T-helper 9 cell (primary cell): ENCODE measurements at places on chromosomes 2 and 18.

DNA sequence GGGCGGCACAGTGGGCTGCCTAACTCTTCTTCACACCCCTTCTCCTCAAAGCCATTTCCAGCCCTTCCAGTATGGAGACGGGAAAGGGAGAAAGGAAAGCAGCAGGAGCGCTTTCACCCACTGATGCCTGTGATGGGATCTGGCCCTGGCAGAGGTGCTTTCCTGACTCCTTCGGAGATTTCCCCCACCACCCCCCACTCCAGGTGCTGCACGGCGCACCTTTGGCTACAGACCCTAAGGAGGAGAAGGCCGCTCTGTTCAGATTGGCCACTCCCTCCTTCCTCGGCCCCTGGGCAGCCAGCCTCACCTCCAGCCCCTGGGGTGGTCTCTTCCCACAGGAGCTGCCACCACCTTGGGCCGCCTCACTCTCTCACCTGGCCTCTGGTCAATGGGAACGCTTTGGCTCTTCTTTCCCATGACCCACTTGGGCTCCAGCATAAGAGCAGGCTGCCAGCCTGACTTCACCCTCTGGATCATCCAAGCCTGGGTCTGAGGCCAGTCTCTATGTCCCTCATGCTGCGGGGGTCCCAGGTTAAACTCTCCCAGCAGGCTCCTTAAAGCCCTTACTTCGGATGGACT lies 18.4 kb upstream of the MAL start:
- no peak for DNase-seq

- no peak for DNase-seq
Observed at GRCh38 chr2:108363024-108363907, 14.5 kb upstream of the SULT1C4 start.

DNA sequence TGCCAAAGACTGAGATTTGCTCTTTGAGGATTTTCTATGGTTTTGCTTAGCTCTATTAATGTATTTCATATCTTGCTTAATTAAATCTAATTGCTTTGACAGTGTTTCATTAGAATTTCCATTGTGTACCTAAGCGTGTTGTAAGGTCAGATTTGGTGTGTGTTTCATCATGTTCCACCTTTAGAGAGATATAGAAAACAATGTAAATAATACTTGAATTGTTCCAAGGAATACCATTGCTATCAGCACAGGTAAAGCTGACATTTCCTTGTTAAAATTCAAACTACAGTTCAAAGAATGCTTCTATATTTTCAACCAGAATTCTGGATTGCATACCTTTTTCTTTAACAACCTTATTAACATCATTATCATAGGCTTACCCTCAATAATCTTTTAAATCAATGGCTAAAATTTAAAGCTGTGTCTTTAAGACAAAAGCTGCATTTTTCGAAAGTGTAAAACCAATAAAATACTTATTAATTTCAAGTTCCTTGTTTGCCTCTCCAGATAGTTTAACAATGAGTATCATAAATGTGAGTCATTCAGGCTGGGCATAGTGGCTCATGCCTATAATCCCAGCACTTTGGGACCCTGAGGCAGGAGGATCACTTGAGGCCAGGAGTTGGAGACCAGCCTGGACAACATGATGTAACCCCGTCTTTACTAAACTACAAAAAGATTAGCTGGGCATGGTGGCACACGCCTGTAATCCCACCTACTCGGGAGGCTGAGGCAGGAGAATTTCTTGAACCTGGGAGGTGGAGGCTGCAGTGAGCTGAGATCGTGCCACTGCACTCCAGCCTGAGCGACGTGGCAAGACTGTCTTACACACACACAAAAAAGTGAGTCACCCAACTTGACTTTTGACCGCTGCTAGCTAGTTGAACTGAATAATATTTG lies 188.0 kb upstream of the PKDCC start:
- DNase-seq: no peak

DNA sequence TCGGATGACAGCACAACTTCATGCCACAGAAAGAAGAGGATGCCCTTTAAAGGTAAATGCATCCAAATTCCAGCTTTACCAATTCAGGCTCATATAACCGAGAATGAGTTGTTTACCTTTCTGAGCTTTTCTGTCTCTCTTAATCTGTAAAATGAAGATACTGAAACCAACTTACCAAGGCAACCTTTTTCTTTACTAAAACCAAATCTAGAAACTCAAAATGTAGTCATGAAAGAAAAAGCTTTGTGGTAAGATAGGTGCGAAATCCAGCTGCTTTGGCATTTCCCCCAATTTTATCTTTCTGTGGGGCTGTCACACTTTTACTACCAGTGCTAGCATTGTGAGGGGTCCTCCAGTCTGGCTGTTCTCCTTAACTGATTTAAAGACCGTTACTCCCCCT lies 240.4 kb downstream of the IKZF2 start:
- no peak for DNase-seq
